Frontal cortex (tissue), 4 donors: ENCODE measurements at places on chromosomes 5 and 9.

DNA sequence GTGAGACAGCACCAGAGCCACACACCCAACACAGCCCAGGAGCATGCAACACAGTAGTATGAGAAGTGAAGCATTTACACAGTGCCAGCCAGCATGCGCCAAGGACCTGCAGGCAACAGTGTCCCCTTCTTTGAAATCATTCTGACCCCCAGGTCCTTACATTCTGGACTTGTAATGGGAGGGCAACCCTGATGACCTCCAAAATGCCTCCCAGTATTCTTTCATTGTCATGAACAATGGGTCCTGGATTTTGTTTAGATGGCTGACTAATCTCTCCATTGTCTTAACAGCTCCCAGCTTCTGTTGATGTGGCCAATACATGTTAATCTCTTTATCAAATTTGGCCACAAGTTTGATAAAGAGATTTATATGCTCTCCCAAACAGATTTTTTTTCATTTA, 417.1 kb downstream of the DMRTA1 start:
- DNase-seq = no peak

DNA sequence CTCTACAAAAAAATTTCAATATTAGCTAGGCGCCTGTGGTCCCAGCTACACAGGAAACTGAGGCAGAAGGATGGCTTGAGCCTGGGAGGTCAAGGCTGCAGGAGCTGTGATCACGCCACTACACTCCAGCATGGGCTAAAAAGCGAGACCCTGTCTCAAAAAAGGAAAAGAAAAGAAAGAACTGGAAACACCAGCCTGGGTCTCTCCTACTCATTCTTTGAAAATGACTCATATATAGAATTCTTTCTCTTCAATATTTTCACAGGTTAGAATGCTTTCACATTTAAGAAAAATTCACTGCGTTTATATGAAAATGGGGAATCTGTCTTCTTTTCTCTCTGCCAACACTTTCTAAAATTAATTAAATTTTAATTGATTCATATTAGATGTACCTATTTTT, 115.6 kb downstream of the TRPM6 start:
- DNase-seq = no peak

DNA sequence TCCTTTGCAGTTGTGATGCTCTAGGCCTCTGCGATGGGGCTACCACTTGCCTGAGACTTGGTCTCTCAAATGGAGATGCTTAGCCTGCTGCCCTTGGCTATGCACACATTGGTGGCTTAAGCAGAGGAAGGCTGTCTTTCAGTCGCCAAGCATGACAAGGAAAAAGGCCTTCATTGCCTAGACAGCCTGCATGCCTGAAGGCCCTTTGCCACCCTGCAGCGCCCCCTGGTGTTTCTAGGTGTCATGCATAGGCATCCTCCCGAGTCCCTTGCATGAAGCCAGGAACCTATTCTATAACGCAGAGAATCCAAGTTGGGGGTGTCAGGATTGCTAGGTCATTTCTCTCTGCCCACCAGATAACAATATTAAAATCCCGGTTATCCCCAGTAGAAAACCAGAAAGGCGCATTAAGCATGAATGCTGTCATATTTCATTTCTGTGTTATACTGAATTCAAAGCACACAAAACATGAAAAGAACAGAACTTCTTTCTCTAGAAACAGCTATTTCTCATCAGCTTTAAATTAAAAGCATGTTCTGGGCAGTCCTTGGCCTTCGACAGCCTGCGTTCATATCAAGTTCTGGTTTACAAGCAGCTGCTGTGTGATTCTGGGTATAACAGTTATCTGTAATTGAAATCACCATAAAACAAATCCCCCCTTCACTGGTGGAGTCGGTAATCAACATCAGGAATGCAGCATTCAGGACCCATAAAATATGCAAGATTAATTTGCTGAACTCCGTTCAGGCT, 59.7 kb upstream of the TRPC7 start:
- DNase-seq = peak; percentile 22

DNA sequence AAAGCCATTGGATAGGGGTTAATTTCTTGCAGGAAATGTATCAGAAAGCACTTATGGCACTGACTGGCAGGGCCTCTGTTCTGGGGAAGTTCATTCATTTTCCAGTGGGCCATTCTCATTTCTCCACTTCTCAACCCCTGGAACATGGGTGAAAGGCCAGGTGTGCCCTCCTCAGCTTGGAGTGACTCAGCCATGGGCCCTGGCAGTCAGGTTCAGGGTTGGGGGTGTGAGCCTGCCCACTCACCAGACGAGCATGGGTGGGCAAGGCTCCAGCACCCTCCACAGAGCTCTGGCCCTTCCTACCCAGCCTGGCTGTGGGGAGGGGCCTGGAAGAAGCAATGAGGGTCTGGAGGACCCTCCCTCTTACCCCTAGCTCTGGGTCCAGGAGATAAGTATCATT, 174.4 kb downstream of the HSPA4 start:
- DNase-seq = no peak

DNA sequence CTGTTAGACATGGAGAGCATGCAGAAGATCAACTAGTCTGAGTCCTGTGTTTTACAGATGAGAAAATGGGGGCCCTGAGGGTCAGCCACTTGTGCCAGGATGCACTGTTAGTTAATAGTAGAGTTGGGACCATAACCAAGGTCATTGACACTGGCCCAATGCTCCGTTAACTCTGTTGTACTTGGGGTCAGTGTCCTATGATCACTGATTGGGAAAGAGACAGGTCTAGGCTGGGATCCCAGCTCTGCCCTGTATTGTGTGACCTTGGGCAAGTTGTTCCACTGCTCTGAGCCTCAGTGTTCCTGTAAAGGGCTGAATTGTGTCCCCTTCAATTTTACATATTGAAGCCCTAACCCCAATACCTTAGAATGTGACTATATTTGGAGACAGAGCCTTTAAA, 70.0 kb downstream of the GDNF start:
- DNase-seq = no peak

- DNase-seq = no peak
Measured at GRCh38 chr5:140111011-140111858, 2.7 kb upstream of the PURA start.

DNA sequence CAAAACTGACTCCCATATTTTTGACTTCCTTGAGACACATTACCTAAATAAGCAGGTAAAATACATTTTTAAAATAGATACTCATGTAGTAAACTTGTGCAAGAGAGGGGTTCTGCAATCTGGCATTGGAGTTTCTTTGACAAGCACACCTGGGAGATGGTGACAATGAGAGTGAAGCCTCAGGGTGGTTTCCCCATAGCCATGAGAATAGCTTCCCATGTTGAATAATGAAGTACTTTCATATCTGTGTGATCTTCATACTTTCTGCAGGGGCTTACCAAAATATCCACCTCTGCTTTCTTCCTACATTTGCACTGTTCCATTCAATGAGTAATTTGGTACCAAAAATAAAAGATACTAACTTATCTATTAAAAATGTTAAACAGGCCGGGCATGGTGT, 44.7 kb upstream of the VCAN start:
- DNase-seq = no peak

DNA sequence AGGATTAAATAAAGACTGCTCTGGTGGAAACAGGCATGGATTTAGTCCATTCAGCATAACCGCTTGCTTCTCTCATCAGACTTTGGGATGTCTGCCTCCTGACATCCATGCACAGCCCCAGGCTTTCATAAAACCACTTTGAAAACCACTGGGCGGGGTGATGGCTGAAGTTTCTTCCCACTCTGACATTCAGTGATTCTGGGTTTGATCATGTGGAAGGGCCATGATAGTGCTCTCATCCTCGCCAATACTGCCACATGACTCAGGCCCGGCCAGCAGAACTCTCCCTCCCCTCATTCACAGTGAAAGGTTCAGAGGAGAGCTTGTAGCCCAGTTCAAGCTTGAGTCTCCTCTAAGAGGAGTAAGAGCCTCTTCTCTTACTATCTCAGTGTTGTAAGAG, 29.6 kb upstream of the GLRA1 start:
- no peak for DNase-seq

DNA sequence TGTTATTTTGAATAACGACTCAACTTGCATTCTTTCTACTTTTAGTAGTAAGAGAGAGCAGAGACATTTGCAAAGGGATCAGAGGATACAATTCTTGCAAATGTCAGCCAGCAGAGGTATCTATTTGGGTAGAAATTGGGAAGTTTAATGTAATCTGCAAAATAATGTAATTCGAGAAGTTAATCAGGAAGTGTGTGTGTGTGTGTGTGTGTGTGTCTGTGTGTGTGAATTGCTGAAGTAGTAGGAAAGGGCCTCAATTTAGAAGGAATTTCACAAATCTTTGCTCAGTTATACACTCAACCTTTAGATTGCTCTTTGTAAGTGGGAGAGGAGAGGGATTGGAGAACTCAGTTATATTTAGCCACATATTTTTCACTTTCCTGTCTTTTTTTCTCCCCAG, 11.0 kb upstream of the IFNA1 start:
- DNase-seq = no peak

GRCh38 chr5:174736331-174736721, 11.9 kb downstream of the MSX2 start:
- DNase-seq = no peak

- no peak for DNase-seq
Measured at GRCh38 chr9:35271637-35272036, 109.8 kb downstream of the UNC13B start.

- no peak for DNase-seq
Measured at GRCh38 chr5:136066661-136067271, 38.0 kb downstream of the TGFBI start.

GRCh38 chr9:20848490-20848889, 164.4 kb downstream of the FOCAD start:
- DNase-seq = no peak

- DNase-seq = peak; percentile 44
Measured at GRCh38 chr9:78235256-78235761, 566 bp upstream of the CEP78 start.

GRCh38 chr5:143360755-143361154, 42.7 kb downstream of the NR3C1 start:
- DNase-seq = no peak

- no peak for DNase-seq
Measured at GRCh38 chr9:87122947-87123685, 175.8 kb upstream of the GAS1 start.

- no peak for DNase-seq
Measured at GRCh38 chr9:137817236-137818200, 60.1 kb upstream of the CACNA1B start.

DNA sequence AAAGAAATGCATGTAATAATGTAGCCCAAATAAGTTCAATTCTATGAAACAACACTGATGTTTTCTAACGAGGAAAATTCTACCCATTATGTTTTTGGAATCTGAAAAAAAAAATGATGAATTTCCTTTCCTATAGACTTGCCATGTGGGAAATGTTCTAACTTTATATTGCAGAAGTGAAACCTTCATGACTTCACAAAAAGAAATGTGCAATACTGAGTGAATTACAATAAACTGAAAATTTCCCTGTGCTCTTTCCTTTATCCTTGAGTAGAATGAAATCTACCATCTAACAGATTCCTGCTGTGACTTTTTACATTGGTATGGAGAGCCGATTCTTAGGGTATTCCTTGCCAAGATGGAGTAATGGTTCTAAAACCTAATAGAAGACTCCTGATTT, 1622.5 kb downstream of the MAT2B start:
- no peak for DNase-seq

DNA sequence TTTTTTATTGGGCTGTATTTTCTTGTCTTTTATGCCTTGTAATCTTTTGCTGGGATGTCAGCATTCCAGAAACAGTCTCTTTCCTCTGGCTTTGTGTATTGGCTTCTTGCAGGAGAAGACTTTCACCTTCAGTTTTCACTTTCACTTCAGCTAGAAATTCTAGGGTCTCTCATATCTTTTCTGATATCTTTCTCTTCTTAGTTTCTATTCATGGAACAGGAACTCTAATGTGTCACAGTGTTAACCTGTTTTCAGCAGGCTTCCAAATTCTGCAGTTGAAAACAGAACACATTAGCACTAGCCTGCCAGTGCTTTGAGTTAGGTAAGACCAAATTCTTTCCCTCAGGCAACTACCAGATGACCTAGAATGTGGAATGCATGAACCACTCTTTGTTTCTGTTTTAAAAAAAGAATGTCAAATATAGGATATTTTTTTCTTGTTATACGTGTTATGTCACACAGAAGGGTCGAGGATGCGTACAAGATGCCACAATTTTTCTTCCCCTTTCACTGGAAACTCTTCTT, 164.7 kb downstream of the TUSC1 start:
- no peak for DNase-seq

- no peak for DNase-seq
Measured at GRCh38 chr9:33506626-33507370, 17.3 kb upstream of the ANKRD18B start.

GRCh38 chr5:43227655-43228054, 35.6 kb downstream of the NIM1K start:
- DNase-seq = no peak

DNA sequence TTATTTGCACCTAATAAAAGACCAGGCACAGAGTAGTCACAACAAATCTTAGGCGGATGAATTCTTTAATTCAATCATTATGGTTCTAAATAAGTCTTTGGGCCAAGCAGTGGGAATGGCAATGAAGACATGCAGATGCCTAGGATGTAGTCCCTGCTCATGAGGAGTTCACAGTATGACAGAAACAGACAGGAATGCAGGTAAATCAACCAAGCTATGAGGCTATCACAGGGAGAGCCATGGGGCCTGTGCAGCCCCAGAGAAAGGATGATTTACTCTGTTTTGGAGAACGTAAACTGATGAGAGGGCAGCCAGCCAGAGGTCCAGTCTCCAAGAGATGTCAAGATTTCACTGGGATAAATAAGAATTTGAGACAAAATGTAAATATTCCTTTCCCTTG, 129.4 kb downstream of the TRIM32 start:
- DNase-seq = no peak

- DNase-seq = no peak
Measured at GRCh38 chr5:66169534-66169933, 25.4 kb downstream of the SREK1 start.

DNA sequence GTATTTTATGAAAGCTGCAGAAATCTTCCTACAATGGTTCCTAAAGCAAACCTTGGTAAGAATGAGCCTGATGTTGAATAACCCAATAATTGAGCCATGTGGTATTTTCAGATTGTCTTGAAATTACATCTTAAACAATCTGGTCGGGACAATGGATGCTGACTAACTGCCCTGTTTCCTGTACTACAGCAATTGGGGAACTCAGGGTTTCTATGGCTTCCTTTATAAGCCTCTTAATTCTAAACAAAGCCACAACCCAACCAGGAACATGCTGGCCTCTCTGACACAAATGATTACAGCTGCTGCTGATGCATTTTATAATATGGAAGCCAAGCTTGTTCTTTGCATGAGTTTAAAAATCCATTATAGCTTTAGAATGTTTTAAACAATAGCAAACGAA, 30.2 kb downstream of the PTPN3 start:
- DNase-seq = no peak

GRCh38 chr9:16217943-16218701, 652.3 kb downstream of the BNC2 start:
- no peak for DNase-seq
